Brain pericyte (primary cell): ENCODE measurements at places on chromosomes 3 and 15.

GRCh38 chr3:44445786-44446185 is 31.7 kb downstream of the ZNF445 start:
- no peak for DNase-seq

GRCh38 chr15:51814606-51815005 is 14.8 kb upstream of the TMOD3 start:
- no peak for DNase-seq

DNA sequence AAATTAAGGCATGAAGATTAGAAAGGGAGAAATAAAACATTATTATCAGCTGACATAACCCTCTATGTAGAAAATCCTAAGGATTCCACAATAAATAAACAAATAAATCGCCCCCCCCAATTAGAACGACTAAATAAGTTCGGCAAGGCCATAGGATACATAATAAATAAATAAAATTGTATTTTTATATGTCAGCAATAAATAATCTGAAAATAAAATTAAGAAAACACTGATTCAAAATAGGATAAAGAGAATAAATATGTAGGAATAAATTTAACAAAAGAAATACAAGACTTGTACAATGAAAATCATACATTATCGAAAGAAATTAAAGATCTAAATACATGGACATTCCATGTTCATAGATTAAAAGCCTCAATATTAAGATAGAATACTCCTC is 5.1 kb downstream of the TTC23 start:
- DNase-seq = no peak

DNA sequence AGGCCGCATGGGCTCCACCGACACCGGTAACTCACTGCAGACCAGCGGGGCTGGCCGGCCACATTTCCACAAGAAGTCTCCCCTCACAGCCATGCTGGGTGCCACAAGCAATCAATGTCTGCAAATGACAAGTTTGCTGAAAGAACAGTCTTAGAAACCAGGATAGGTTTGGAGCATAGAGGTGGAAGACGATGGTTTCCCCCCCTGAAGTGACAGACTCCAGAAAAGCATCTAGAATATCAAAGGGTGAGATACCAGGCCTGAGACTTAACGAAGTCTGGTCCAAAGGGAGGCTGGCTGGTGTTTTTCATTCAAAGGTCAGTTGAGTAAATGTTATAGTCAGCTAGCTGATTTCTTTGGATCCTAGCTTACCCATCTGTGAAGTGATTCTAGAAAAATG is 50.0 kb upstream of the WNT5A start:
- DNase-seq = no peak

DNA sequence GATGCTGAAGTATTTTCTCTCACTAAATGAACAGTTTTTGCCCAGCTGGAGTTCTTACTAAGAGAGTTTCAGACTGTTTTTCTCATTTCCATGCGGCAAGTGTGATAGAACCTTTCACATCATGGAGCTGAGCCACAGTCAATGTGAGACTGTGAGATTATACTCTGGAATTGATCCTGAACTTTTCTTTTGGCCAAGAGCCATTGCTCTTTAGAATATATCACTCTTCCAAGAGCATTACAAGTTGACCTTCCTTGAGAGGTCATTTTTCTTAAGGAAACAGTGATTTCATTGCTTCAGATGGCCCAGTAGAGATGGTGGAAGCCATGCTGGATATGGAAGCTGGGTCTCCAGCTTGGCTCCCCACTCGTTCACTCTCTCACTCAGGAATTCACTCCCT is 212.9 kb upstream of the UMPS start:
- no peak for DNase-seq

GRCh38 chr15:98568382-98569017 is 79.8 kb upstream of the IGF1R start:
- no peak for DNase-seq

DNA sequence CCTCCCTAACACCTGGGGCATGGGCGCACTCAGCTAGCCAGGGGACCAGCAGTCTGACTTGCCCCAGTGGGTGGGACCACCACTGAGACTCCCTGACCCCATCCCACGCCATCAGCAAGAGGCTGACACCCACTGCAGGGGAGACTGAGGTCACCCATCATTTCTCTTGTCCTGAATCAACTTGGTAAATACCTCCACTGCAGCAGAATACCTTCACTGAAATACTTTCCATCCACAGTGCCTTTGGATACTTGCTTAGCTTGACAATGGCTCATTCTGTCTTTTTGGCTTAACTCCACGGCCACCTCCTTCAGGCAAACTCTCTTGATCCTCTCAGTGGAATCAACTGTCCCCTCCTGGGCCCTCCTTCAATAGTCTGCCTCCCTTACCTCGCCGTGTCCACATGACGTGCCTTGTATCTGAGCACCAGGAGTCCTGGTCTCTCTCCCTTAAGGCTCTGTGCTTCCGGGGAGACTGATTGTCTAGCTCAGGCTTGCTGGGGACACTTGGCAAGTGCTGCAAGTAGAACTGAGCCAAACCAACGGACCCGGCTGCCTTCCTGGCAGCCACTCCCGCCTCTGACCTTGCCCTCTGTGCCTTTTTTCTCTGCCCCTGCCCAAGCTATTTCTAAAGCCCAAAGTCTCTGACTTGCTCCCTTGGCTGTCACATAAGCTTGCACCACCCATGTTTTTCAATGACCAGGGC is 119.1 kb downstream of the ADCY5 start:
- no peak for DNase-seq

- no peak for DNase-seq
These were observed 324.0 kb downstream of the UACA start for GRCh38 chr15:70439304-70439877.

DNA sequence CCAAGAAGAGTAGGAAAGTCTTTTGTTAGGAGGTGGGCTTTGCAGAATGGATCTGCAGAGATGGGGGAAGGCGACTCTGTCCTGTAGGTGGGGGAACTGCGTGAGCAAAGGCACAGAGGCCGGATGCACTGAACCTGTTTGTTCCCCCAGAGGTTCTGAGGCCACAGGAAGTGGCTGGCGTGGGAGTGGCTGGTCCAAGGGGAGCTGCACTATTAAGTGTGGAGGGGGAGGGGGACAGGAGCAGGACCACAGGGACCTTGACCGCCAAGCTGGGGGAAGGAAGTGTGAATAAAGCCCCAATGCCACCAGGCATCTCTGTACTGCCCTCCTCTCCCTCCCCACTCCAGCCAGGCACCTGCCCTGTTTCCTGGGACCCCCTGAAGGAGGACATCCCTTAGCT is 51.8 kb downstream of the CYP11A1 start:
- no peak for DNase-seq

GRCh38 chr15:60006203-60006862 is 2.2 kb downstream of the FOXB1 start:
- no peak for DNase-seq

DNA sequence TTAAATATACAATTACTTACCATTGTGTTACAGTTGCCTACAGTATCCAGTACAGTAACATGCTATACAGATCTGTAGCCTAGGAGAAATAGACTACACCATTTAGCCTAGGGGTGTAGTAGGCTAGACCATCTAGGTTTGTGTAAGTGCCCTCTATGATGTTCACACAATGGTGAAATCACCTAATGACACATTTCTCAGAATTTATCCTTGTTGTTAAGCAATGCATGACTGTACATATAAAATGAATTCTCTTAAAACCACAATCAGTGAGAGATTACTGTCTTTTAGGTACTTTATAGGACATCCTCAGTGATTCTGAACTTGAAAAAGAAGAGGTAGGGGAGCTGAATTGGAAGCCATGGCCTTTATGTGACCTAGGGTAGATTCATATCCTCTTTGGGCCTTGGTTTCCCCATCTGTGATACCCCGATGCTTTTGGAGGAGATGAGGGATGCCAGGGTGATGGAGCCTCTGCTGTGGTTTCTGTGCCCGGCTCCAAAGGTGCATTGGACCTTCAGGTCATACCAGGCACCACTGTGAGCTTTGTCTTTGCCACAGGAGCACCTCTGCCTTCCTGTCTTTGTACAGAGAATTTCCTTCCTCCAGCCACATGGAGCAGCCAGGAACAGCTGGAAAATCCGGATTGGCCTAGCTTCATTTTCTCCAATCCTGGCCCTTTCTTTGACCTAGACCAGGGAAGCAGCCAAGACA is 51.9 kb upstream of the FLNB start:
- no peak for DNase-seq

- DNase-seq = no peak
These were observed 40.6 kb downstream of the CHDH start for GRCh38 chr3:53805463-53806159.

DNA sequence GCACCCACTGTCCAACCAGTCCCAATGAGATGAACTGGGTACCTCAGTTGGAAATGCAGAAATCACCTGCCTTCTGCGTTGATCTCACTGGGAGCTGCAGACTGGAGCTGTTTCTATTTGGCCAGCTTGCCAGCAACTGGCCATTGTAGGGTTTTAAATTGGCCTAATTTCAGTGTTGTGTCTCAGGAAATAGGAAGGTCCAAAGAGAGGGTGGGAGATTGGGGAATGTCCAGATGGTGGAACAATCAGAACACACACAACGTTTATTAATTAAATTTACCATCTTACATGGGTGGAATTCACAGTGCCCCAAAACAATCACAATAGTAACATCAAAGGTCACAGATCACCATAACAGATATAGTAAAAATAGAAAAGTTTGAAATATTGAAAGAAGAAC is 189.5 kb downstream of the ZNF385D start:
- DNase-seq = no peak

- DNase-seq = no peak
These were observed 36.6 kb upstream of the CD47 start for GRCh38 chr3:108127301-108127988.

- no peak for DNase-seq
These were observed 2.5 kb downstream of the TIPARP start for GRCh38 chr3:156676768-156677479.

DNA sequence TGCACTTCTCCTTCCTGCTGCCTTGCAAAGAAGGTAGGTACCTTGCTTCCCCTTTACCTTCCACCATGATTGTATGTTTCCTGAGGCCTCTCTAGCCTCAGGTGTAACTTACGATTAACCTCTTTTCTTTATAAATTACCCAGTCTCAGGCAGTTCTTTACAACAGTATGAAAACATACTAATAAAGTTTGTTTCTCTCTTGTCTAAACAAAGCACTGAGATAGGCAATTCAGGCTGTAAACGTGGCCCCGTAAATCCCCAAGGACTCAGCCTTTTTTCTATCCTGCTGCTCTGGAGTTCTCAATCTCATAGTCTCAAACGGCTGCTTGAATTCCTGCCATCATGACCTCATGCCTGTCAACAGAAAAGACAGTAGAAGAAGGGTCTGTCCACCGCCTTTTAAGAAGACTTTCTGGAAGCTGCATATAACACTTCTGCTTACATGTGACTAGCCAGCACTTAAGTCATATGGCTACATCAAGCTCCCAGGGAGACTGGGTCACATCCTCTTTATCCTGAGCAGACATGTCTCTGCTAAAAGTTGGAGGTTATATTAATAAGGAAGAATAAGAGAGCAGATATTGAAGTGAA is 257.8 kb downstream of the EBLN2 start:
- no peak for DNase-seq

DNA sequence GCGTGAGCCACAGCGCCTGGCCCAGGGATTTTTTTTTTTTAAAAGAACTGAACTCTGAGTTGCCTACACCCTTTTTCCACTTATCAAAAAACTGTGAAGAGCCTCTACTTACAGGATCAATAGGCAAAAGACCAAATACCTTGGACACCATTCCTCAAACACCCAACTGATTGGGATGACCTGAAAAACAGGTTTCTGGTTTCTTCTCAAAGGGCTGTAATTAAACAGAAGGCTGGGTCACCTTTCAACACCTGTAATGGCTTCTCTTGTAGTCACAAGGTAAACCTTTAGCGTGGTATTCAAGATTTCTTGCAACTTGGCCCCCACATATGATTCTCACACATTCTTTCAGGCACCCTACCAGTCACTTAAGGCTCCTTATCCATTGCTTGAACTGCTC is 38.4 kb upstream of the PLXND1 start:
- no peak for DNase-seq

GRCh38 chr3:38602576-38603250 is 46.8 kb downstream of the SCN5A start:
- no peak for DNase-seq

GRCh38 chr3:68880632-68881031 is 51.7 kb downstream of the TAFA4 start:
- DNase-seq = no peak

- no peak for DNase-seq
These were observed 344.6 kb upstream of the UBE2E2 start for GRCh38 chr3:22858486-22858885.

DNA sequence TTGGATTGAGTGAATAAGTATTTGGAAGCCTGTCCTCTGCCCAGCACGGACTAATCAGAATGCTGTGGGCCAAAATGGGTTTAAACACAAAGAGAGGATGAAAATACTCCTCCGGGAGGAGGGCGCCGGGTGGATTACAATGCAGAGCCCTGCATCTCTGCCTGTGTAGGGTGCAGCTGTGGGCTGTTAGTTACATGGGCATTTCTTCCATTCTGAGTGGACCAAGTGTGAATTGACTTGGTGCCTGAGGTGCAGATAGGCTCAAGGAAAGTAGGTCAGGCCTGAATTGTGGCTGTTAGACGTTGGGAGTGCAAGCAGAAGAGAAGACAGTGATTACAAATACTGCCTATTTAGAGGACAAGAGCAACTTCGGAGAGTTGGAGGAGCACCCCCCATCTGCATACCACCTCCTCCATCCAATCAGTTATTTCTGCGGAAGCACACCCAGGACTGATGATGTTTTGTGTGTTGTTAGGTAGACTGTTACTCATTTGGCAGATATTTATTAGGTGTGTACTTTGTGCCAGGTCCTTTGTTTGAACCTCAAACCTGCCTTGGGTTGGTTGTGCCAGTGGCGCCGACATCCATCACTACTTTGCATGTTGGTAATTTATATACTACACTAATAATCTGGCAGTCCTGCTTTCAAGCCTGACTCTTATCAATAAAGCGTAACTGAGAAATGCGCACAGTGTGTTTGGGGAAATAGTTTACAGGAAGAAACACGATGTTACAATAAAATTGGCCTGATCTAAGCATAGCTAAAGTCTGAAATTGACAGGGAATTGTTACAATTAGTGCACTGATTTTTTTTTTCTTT is 33.0 kb downstream of the PTPRG start:
- DNase-seq = no peak

DNA sequence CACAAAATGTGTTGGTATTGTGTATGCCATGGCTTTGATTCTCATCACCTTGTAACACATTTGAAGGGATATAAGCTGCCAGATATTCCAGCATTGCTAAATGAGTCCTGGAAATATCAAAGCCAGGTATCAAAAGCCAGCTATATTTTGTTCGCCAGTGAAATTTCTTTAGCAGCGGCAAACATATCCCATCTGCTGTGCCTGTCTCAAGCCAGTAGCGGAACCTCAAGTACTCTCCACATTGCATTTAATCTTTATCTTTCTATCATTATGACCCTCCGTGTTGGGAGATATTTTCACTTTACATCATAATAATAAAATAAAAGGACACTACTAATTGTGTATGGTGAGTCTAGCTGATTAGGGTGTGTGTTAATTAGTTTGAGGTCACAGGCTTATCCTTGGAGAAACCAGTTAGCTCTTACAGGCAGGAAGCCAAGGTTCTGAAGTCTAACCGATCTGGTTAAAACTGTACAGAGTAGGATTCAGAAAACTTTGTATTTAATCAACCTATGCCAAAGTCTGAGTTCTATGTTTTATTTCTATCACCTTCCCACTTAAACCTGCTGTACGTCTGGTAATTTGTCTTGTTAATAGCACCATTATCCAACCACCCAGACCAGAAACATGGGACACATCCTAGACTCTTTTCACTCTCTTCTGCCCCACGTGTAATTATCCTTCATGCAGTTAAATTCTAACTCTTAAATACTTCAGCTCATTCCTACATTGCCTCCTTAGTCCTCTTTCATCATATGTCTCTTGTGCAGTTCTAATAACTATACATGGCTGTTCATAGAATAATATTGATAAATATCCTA is 14.5 kb downstream of the TIPARP start:
- no peak for DNase-seq

GRCh38 chr3:124772081-124772831 is 42.0 kb downstream of the UMPS start:
- DNase-seq = no peak
